NCI-H774 (cell line): ENCODE measurements at places on chromosomes 5 and 9.

DNA sequence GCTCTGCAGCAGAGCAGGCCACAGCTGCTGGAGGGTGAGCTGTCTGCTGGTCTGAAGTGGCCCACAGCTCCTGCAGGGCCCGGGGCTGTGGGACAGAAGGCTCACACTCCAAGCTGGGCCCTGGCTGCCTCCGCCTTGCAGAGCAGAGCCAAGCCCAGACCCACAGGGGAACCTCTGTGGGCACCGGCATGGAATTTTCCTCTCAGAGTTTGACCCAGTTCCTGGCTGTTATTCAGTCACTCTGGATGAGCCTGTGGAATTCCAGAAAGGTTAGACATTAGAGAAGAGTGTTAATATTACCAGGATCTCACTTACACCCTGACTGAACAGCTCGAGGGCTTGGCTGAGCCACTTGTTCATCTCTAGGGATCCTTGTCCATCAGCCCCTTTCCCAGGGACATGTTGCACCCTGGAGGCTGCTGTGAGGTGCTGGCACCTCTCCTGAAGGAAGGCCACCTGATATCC lies 17.5 kb downstream of the IL9 start:
- DNase-seq, result no peak

DNA sequence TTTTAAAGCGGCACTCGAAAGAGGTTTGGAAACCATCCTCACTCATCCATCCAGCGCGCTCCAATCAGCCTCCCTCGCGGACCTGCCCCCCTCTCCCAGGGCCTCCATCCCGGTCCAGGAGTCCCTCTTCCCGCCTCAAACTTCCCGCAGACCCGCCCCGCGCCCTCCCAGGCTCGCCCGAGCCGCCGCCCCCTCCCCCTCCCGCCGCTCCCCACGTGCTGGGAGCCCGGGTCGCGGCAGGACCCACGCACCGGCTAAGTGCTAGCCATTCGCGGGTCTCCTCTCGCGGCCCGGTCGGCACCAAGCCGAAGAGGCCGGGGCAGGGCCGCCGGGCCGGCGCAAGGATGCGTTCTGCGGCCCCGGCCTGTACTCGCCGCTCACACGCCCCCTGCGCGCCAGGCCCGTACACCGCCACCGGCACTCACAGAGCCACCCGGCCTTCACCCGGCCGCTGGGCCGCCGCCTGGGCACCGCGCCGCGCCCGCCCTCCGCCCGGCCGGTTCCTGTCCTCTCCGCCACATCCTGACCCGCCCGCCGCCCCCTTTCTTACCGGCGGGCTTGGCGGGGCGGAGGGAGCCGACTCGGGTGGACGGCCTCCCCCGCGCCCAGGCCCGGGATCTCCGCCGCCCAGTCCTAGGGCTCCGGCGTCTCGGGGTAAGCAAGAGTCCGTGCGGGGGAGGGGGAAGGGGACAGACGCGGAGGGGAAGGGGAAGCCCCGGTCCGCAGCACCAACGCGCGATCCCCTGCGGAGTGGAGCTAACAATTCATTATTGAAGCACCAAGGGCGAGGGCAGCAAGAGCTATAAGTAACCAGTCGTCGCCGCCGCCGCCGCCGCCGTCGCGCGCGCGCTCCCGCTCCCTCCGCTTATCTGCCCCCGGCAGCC lies 576 bp downstream of the CHD1 start:
- peak; percentile 35 for DNase-seq

DNA sequence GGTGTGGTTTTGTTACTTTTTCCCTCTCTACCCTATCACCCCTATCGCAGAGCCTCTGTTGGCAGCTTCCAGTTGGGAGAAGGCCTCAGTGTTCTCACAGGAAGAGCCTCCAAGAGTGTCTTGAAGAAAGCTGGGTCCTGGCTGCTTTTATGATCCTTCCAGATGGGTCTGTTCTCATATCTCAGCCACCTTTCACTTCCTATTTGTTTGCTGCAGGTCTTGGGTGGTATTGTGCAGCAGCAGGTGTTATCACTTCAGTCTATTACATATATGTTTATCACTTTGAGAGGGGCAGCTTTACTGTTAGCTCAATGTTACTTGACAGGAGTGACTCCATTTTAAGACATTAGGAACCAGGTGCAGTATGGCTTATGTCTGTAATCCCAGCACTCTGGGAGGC lies 59.2 kb upstream of the GDNF start:
- DNase-seq, result no peak

DNA sequence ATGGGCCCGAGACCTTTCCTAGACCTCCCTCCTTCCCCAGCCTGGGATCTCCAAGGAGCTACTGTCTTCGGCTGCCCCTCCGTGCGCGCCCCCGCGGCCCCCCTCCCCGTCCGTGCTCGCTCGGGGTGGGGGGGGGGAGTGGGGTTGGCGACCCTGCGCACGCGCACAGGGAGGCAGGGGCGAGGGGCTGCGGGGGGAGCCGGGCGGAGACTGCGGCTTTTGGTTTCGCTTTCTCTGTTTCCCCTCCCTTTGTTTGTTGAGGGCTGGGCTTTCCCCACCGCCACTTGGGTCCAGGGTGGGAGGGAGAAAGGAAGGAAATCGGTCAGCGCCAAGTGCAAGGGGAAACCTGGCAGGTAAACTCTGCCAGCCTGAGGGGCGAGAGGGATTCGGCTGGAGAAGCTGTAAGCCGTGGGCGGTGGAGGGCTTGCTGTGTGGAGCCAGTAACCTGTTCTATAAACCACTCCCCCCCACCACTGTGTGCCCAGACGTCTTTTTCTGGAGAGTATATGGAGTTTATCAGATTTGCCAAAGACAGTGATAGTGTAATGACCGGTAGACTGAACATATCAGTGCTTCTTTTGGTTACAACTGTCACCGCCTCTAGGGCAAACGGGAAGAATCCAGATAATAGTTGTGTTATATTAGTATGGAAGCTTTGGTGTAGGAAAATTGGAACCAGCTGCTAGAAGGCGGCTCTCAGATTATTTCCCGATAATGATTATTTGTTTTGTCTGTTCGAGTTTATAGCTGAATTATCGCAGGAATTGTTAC lies 684 bp downstream of the DNAJA1 start:
- DNase-seq, result peak; percentile 66

DNA sequence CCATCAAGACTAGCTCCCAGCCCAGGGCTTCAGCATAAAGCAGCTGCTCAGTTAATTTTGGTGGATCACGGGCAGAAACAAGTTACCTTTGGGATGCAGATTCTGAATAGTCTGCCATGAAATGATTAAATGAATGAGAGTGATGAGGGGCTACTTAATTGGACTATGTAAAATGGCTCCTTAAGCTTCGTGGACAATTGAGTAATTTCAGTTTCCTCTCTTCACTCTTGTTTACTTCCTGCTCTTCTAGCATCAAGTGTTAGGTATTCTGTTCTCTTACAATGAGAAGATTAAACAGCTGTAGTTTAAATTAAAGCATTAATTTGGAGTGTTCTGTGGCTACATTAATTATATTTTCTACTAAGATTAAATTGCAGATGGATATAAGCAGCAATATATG lies 28.1 kb downstream of the PIK3R1 start:
- DNase-seq, result no peak

GRCh38 chr9:37902796-37903646 lies 906 bp downstream of the SLC25A51 start:
- DNase-seq, result no peak

GRCh38 chr5:32791536-32792243 lies 80.6 kb downstream of the NPR3 start:
- DNase-seq, result no peak

GRCh38 chr5:40221796-40222195 lies 457.9 kb upstream of the PTGER4 start:
- DNase-seq, result no peak

GRCh38 chr9:3256571-3257330 lies 269.1 kb downstream of the RFX3 start:
- no peak for DNase-seq
